Fibroblast of skin of scalp (primary cell): ENCODE measurements at places on chromosomes 2 and 18.
A peak's percentile ranks its signal among the peaks of the same experiment; 100 is the strongest.

DNA sequence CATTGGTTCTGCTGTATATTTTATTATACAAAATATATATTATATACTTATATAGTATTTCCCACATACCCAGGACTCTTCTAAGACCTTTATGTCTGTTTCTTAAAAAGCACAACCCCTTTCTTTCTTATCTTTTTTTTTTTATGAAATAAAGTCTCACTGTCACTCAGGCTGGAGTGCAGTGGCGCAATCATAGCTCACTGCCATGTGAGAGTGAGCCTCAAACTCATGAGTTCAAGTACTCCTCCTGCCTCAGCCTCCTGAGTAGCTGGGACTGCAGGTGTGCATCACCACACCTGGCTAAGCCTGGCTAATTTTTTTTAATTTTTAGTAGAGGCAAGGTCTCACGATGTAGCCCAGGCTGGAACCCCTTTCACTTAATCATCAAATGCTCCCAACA lies 72.3 kb downstream of the CLHC1 start:
- no peak for DNase-seq

- no peak for DNase-seq
These were observed 4.3 kb upstream of the ZNF236 start for GRCh38 chr18:76817888-76818611.

DNA sequence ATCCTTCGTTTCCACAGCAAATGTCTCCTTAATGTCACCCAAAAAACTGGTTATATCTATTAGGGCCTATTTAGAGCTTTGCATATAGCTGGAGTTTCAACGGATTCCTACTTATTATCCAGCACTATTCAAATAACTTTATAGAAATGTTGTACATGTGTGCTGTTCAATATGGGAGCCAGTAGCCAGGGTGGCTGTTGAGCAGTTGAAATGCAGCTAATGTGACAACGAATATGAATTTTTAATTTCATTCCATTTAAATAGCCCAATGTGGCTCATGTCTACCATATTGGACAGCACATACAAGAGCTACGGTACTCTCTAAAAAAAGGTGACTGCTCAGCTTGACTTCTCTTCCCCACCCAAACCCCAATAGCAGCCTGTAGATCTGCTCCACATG lies 2.4 kb downstream of the APOB start:
- no peak for DNase-seq

- no peak for DNase-seq
These were observed 89.2 kb upstream of the MSH2 start for GRCh38 chr2:47313728-47314127.

GRCh38 chr2:186382932-186383331 lies 103.1 kb upstream of the ZC3H15 start:
- no peak for DNase-seq

DNA sequence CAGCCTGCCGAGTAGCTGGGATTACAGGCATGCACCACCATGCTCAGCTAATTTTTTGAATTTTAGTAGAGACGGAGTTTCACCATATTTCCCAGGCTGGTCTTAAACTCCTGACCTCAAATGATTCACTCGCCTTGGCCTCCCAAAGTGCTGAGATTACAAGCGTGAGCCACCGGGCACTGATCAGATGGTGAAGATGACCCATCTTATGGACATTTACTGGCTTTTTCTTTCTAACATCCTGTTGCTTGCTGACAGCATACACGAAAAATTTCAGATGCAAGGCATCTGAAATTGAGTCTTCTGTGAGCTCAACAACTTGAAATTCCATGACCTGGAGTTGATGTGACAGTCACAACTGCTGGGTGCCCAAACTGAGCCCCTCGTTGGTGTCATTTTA lies 859.5 kb upstream of the CNTNAP5 start:
- no peak for DNase-seq

DNA sequence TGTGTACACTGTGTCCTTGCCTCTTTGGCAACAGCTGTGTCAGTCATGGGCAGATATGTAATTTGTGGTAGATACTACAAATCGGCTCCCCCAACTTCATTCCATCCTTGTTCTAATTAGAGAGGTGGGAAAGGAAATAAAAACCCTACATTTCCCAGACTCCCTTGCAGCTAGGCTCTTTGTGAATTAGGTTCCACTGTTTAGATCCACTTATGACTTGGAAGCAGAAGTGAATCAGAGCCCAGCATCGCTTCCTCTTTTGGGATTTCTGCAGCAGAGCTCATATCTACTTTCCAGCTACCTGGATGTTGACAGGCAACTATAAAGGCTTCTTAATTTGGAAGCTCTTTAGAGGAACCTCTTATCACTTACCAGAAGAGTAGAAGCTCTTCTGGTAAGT lies 34.1 kb upstream of the NARS1 start:
- no peak for DNase-seq

DNA sequence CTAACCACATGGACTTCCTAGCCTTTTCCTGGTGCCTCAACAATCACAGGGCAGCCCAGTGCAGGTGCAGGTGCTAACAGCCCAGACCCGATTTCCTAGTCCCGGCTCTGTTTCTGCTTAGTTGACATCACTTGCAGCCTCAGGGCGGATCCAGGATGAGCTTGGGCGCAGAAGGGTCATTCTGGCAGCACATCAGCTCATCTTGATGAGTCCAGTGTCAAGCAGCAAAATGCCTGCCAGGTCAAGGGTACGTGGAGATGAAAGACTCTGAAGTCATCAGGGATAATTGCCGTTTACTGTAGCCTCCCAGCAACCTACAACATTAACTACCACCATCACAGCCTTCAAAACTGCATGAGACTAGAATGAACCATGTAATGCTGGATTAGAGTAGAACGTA lies 39.4 kb upstream of the EFHD1 start:
- no peak for DNase-seq

- DNase-seq, result no peak
These were observed 180.0 kb downstream of the INSIG2 start for GRCh38 chr2:118268268-118268667.

DNA sequence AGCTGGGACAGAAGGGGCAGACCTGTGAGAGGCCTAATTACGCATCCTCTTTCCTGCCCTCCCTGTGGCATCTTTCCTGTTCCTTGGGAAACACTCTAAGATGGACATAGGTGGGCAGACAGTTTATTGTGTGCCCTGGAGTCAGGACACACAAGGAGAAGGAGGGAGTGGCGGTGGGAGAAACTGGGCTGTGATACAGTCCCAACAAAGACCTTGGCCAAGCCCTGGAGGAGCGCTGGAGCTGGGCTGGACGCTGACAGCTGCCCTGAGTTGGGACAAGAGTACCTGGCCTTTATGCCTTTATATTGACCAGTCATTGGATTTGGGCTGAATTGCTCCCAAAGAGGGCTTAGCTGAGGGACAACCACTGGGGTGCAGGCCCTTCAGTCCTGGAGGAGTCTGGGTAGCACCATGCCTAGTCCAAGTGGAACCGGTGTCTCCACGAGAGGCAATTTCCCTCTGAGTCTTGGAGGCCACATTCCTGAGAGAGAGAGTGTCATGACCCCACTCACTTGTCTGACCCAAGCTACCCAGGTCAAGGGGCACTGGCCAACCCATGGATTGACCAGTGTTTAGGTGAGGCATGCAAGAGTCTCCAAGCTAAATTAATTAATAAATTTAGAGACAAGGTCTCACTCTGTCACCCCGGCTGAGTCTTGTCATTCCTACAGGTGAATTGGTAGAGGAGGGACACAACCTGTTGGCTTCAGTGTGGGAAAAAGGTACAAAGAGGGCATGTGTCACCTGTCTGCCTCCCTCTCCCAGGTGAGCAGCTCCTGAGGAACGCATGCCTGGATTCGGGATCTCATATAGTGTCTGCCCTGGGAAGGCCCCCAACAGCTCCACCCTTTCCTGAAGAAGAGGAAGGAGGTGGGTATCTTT lies 107.1 kb upstream of the ST3GAL5 start:
- DNase-seq, result no peak

DNA sequence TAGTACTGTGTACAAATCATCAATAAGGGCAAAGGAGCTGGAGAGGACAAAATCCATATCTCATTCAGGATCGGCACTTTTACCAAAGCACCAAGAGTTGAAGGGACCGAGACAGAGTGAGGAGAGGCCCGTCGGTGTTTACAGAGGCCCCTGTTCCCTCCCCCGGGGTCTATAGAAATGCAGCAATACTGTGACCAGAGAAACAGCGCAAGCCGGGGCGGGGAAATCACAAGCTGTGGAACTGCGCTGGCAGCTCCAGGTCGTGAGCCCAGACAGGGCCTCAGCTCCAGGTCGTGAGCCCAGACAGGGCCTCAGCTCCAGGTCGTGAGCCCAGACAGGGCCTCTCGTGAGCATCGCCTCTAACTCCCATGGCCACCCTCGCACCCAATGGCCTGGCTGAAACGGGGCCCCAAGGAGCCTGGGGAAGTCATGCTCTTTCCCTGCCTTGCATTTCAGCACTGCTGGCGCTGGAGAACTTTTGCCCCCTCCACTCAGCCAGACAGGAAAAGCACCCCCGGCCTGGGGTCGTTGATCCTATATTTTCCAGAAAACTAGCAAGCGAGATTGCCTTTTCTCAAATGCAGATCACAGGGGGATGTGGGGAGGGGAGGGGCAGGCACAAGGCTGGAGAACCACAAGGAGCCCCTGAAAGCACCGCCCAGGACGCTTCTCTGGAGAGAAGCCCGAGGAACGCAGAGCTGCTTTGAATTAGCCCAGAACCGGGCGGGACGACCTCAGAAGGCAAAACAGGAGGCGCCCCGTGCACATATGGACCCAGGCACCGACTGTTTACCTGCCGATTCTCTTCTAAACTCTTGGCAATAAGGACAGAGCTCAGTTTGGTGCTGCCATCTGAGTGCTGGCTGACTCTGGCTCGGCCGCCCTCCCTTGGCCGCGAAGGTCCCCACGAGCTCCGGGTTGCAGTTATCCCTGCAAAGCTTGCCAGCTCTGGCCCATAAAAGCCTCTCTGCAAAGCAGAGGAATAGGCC lies 223.7 kb downstream of the ACKR3 start:
- peak; percentile 21 for DNase-seq

DNA sequence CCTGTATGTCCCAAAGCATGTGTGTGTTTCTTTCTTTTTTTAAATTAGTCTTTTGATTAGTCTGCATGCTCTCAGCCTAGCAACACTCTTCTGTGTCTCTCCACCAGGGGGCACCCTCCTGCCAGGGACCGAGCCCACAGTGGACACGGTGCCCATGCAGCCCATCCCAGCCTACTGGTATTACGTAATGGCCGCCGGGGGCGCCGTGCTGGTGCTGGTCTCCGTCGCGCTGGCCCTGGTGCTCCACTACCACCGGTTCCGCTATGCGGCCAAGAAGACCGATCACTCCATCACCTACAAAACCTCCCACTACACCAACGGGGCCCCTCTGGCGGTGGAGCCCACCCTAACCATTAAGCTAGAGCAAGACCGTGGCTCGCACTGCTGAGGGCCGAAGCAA lies 93.8 kb downstream of the NRP2 start:
- DNase-seq, result peak; percentile 33

- peak; percentile 35 for DNase-seq
These were observed 46.1 kb downstream of the CDK15 start for GRCh38 chr2:201852462-201852861.

DNA sequence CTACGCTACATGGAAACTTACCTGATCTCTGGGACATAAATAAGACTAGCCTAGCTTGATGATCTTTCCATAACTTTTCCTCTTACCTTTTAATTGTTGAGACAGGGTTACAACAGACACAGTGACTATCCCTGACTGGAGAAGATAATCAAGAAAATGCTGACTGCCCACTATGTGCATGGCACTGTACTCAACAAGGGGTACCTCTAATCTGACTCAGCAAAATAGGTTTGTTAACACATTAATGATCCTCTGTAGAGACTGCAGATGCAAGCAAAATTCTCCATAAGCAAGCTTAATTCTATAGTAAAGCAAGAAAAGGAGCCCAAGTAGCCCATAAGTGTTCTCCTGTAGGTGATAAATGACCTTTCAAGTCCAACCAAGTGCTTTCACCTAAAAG lies 25.5 kb downstream of the ACVR1C start:
- DNase-seq, result no peak

GRCh38 chr2:230961091-230961491 lies 34.8 kb upstream of the SPATA3 start:
- DNase-seq, result peak; percentile 32

GRCh38 chr2:56565143-56565542 lies 381.4 kb downstream of the CCDC85A start:
- no peak for DNase-seq

DNA sequence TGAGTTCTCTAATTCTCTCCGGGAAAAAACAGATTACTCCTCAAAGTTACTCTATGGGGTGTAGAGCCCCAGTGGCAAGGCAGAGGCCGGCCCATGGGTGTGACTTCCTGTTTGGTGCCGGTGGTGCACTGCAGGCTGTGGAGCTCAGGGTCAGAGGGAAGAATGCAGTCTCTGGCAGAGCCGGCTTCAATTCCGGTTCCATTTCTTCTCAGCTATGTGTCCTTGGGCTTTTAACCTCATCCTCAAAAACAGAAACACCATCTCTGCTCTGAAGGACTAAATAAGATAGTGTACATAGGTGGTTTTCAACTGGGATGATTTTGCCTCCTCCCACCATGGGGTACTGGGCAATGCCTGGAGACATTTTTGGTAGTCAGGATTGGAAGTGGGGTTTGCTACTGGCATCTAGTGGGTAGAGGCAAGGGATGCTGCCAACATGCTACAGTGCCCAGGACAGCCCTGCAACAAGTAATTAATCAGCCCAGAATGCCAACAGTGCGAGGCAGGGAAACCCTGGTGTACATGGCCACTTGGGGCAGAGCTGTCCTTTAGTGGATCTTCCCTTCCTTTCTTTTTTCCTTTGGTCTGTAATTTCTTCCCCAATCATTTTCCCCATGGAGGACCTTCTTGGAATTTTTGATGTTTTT lies 81.2 kb downstream of the INSIG2 start:
- no peak for DNase-seq

DNA sequence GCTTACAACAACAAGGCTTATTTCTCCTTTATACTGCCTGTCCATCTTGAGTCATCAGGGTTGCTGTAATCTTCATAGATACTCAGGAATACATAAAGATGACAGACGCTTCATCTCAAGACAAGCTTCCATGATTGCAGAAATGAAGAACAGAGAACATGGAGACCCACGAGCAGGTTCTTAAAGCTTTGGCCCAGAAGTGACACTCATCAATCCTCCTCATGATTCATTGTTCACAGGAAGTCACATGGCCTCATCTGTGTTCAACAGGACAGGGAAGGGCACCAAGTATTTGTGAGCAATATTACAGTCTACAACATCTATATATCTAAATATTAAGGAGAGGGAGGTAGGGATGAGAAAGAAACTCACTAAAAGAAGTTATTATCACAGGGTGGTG lies 36.5 kb upstream of the PGAP1 start:
- DNase-seq, result no peak
